ENCODE measurements at places on chromosomes 4 and X. TPM values are rescaled to one million over a fixed set of nuclear protein-coding genes. Genes with fewer than 3 reads are reported as not detected.

- no peak overlapping the region for H3K4me3 ChIP-seq
- H3K27ac ChIP-seq = no peak overlapping the region
- H3K4me1 ChIP-seq = no peaks in the 10 kb centered on the region
- no peaks in the 10 kb centered on the region for H3K36me3 ChIP-seq
- DNase-seq = no peak
Observed at GRCh38 chr4:54746218-54746617, 88.5 kb downstream of the KIT start.

DNA sequence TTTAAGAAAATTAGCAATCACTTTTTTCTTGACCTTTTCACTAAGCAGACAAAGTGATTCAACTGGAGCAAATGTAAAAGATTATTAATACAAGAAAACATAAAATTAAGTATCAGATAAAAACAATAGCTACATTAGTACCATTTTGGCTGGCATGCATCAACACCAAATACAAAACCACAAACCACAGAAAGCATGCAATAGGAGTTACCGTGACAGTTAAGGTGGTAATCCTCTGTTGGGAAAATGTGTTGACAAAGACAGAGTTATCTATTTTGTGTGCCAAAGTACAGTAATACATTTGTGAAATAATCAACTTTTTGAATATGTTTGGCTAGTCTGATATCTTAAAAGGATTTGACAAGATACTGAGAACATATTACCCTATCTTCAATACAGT lies 89.8 kb upstream of the ETNPPL start:
- no peak overlapping the region for H3K27ac ChIP-seq
- H3K4me1 ChIP-seq = no peaks in the 10 kb centered on the region
- H3K36me3 ChIP-seq = no peaks in the 10 kb centered on the region
- DNase-seq = no peak

Gene LRIT3
- polyA plus RNA-seq = 0.04 TPM

- DNase-seq = peak; percentile 44
- no peak overlapping the region for H3K4me3 ChIP-seq
- H3K4me1 ChIP-seq = no peaks in the 10 kb centered on the region
- H3K36me3 ChIP-seq = no peaks in the 10 kb centered on the region
- H3K27me3 ChIP-seq = no peaks in the 10 kb centered on the region
Observed at GRCh38 chrX:38166478-38167083, 54.1 kb downstream of the SRPX start.

GRCh38 chrX:119292445-119292844 lies 56.4 kb downstream of the PGRMC1 start:
- H3K27me3 ChIP-seq = no peaks in the 10 kb centered on the region
- H3K27ac ChIP-seq = no peak overlapping the region
- no peaks in the 10 kb centered on the region for H3K36me3 ChIP-seq
- no peaks in the 10 kb centered on the region for H3K4me1 ChIP-seq
- H3K4me3 ChIP-seq = no peak overlapping the region
- DNase-seq = peak; percentile 1

Gene GPR34
- polyA plus RNA-seq = 4.9 TPM

- no peak overlapping the region for H3K4me3 ChIP-seq
- no peaks in the 10 kb centered on the region for H3K27me3 ChIP-seq
- H3K36me3 ChIP-seq = no peaks in the 10 kb centered on the region
- no peak overlapping the region for H3K27ac ChIP-seq
Observed at GRCh38 chrX:100700809-100701208, 31.1 kb downstream of the SYTL4 start.

Gene HSD17B13
- polyA plus RNA-seq = 0.27 TPM

GRCh38 chr4:55396308-55397125 lies 760 bp downstream of the TMEM165 start:
- no peaks in the 10 kb centered on the region for H3K36me3 ChIP-seq
- no peaks in the 10 kb centered on the region for H3K27me3 ChIP-seq

DNA sequence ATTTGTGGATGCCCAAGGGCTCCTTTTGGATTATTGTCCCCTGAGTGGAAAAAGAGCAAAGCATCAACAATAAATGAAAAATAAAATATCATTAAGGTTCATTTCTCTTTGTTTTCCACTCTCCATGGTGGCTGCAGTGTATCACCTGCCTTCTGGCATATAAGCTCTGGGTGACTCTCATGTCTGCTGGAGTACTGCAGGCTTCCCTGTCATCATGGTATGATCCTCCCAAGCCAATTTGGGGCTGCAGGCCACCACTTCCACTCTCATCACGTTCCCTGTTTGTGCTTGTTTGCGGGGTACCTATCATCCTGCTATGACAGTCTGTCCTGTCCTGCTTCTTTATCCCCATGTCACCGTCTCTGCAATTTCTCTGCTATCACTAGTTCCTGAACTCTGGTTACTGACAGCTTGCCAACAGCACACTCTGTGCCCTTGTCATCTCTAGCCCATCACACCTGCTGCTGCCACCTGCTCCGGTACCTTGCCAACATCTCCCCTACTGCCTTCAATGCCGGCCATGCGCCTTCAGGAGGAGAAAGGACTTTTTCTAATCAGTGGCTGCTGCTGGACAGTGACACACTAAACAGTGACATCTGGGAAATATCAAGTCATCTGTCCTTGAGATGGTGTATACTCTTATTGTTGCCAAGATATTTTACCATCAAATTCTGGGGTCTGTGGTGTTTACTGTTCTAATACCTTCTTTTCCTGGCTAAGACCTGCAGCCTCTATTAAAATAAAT lies 23.0 kb upstream of the FGF5 start:
- H3K27ac ChIP-seq = no peak overlapping the region
- H3K36me3 ChIP-seq = no peaks in the 10 kb centered on the region
- H3K4me3 ChIP-seq = no peak overlapping the region
- DNase-seq = no peak
